ENCODE measurements at places on chromosomes 5 and 9.

DNA sequence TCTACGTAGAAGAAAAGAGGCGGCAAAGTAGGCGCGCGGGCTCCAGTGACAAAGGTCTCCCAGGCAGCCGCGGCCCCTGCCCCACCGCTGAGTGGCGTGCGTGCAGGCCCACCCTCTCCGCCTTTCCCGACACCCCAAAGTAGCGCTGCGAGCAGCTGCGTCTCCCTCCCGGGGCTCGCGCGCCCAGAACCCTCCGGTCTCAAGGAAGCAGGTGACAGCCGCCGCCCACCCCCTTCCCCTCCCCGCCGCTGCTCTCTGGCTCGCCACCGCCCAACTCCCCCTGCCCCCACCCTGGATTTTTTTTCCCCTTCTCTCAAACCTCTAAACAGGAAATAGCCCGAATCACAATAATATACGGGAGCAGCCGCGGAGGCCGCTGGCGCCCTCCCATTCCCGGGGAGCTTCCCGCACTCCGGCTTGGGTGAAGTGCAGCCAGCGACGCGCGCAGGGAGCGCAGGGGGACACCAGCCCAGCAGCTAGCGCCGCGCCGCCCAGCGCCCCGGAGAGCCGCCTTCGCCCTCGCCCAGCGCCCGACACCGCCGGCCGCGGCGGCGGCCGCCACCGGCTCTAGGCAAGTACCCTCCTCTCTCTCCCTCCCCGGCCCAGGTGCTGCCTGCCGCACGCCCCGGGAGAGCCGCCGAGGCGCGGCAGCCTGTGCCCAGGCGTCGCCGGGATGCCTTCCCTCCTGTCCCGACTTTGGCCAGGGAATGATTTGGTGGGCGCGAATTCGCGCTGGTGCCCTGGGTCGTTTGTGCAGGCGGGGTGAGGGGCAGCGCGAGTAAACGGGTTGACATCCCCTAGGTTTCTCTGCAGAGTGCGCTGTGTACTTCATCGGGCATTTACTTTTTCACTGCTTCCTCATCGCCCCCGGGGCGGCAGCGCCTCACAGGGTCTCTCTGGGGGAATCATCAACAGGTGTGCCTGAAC is 52.7 kb upstream of the TJP2 start:
- DNase-seq = no peak

GRCh38 chr5:78573318-78573717 is 75.3 kb downstream of the LHFPL2 start:
- no peak for DNase-seq

DNA sequence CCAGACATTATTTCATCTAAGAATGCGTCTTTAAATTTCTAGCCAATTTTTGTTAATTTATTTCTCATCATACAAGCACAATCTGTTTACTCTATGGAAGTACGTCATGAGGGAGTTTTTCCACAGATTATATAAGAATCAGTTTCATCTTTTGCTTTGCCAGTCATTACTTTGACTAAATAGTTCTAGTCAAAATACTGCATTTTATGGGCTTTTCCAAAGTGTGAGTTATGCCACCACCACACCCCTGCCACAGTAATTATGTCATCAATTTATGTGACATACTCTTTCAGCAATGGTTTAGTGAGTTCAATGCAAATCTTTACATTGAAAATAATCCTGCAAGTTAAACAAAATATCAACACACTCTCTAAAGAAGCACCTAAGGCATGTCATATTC is 2.0 kb downstream of the RIMOC1 start:
- no peak for DNase-seq

DNA sequence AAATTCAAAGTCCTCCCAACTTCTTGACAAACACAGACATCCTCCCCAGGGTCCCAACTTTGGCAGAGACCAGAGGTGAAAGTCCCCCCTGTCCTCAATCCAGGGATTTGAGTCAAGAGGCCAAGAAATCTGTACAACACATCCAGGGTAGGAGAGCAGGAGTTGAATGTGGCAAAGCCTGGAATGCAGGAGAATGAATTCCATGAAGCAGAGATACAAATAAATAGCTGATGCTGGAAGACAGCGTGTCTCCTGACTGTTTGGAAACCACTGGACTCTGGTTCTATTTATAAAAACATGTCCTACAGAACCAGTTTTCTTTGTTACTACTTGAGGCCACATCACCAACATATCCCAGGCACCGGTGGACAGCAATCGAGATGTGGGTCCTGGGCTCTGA is 43.7 kb upstream of the SLIT3 start:
- DNase-seq = no peak

DNA sequence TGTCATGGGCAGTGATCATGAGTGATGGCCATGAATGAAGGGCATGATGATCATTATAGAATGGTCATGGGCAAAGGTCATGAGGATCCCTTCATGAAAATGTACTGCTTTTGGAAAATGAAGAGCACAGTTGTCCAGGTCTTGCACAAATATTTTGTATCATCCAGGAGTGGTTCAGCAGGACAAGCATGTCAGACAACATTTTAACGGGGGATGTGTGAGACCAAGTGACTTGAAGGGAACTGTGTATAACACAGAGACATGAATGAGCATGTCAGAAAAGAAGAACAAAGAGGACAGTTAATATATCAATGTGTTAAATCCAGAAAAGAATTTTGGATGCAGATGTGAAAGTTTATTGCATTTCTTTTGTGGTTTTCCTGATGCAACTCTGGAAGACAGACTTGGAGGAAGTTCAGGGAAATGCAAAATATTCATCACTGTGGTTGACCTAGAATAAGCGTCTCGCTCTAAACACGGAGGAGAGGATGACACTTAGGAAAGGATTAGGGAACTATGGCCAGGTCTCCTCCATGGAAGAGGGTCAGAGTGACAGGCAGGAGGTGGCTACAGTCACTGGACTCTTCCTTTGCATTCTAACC is 116.1 kb upstream of the IRX4 start:
- DNase-seq = no peak

DNA sequence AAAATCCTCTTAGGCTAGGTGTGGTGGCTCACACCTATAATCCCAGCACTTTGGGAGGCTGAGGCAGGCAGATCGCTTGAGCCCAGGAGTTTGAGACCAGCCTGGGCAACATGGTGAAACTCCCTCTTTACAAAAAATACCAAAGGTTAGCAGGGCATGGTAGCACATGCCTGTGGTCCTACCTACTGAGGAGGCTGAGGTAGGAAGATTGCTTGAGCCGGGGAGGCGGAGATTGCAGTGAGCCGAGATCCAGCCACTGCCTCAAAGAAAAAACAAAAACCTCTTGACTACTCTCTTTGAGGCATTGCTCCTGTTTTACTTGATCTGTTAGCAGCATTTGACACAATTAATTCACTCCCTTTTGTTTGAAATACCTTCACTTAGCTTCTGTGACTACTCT is 20.7 kb downstream of the KIF2A start:
- no peak for DNase-seq

DNA sequence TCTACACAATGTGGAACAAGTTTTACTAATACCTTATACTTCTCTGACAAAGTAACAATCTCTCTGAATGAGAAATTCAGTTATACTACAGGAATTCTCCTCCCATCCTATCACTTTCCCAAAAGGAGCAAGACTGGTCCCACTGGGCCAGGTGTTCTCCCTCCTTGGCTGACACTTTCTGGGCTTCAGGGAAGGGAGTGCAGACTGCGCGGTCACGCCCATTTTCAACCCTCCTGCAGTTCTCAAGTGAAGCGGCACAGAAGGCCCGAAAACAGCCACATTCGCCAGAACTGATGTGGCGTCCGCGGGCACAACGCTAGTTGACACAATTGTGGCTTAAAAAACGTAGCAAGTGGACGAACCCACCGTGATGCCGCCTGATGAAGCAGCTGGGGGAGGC is 603 bp downstream of the SAXO1 start:
- DNase-seq = no peak

DNA sequence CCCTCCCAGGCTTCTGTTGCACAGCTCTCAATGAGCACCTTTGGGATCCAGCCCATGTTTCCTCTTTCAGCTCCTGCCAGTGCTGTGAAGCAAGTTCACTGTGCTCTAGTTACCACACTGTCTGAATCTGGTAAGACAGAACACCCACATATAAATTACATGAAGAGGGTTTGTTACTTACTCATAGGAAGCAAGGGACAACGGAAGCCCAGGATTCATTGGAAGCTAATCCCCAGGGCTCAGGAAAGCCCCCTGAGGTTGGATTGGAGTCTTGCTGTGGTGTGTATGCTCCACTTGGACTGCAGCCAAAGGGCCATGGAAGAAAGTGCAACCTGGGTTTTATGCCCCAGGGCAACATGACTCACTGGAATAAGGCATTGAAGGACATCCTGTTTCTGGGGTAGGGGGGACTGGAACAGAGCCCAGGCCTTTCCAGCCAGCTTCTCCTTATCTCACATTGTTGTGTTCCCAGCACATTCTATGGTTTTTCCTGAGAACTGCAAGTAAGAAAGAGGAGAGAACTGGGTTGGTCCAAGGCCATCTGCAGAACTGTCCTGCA is 15.6 kb upstream of the CLK4 start:
- DNase-seq = no peak

- no peak for DNase-seq
Measured at GRCh38 chr9:114028646-114029045, 49.5 kb downstream of the AMBP start.

GRCh38 chr5:143515829-143516228 is 112.3 kb upstream of the NR3C1 start:
- DNase-seq = no peak

DNA sequence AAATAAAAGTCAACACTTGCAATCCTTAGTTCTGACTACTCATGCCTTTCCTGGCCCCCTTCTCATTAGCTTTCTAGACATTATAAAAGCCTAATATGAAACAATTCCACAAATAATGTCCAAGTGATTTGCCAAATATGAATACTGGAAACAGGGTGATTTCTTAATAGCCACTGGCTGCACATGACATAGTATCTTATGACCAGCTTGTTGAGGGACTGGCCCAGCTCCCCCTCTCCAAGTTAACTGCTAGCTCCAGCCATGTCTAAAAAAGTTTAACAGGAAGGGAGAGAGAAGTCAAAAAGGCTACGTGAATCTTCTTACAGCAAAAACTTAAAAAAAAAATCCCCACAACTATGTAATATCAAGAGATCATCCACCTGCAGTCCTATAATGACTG is 1.5 kb downstream of the CERT1 start:
- DNase-seq = no peak

DNA sequence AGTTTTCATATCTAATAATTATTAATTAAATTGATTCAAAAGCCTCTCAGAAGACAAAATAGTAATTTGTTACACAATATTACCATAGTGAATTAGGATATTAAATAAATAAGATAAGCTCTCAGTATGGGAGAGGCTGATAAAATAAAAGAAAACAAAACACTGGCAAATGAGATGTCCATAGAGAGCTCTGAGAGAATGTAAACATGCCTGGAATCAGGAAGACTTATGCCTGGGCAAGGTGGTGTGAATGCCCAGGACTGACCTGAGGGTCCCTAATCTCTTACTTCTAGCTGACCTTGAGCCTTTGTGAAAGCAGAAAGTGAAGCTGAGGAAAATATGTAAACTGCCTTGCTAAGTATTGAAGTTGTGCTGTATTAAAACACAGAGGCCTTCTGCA is 616.5 kb downstream of the PTPRD start:
- no peak for DNase-seq

GRCh38 chr9:121735065-121735792 is 83.8 kb downstream of the DAB2IP start:
- no peak for DNase-seq

DNA sequence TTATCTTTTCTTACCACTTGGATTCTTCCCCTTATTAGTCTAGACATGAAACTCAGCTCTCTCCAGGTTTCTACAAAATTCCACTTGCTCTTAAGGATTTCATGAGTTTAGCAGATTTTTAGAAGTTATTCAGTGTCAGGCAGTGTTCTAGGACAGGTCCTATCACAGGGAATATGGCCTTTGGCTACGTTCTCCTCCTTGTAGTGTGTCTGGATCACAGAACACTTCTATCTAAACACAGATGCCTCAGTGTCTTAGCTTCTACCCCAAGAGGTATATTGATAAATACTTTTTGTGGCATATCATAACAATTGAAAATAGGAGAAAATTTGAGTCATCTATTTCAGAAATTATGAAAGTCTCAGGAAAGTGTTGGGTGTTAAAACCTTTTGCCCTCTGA is 15.6 kb downstream of the RAB3C start:
- DNase-seq = no peak

DNA sequence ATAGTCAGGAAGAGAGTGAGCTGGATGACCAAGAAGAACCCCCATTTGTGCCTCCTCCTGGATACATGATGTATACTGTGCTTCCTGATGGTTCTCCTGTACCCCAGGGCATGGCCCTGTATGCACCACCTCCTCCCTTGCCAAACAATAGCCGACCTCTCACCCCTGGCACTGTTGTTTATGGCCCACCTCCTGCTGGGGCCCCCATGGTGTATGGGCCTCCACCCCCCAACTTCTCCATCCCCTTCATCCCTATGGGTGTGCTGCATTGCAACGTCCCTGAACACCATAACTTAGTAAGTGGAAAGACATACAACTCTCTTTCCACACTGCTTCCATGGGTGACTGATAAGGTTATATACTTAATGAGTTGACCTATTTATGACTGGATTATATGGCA is 51.5 kb downstream of the RAB14 start:
- DNase-seq = no peak

DNA sequence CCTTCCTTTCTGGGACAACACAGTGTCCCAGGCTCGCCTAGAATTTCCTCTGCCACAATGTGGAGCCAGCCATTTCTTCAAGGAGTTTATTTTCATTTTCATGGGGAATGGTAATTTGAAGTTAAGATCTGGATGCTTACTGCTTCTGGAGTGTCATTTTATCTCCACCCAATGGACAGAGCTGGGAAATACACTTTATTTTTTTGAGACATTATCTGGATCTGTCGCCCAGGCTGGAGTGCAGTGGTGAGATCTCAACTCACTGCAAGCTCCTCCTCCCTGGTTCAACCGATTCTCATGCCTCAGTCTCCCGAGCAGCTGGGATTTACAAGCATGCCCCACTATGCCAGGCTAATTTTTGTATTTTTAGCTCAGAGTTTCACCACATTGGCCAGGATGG is 12.7 kb upstream of the THG1L start:
- DNase-seq = no peak

- DNase-seq = no peak
Measured at GRCh38 chr9:94922691-94923107, 196.2 kb downstream of the AOPEP start.

GRCh38 chr5:73030995-73031394 is 75.2 kb downstream of the FCHO2 start:
- DNase-seq = no peak

DNA sequence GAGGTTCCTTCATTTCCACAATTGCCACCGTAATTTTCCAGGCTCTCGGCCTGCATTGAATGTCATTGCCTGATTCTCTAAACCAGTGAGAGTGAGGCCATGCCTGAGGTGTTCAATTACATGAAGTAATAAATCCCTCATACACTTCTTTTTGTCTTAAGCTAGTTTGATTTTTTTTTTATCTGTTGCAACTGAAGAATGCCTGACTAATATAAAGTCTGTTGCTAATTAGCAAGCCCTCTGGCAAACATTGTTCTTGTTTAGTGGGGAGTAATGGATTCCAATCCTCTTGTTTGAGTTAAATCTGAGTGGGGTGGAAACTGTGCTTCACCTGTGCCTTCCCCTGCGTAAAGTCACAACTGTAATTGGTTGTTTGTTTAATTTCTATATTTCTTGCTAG is 338.1 kb upstream of the ATP10B start:
- no peak for DNase-seq
